ENCODE measurements at places on chromosomes 1 and 21.

DNA sequence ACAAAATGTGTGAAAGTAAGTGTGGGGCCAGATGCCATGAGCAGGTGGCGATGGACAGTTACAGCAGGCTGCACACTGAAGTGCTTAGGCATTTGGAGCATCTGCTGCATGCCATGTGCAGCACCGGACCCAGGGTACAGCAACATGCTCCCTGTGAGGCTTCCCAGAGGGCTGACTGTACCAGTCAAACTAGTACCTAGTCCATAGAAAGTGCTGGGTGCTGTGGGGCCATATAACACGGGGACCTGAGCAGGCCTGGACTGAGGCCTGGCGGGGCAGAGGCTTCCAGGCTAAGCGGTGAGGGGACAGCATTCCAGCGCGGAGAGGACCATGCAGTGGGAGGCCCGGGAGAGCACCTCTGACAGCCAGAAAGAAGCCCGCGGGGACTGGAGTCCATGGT lies 29.9 kb upstream of the PKP1 start:
- no peak for DNase-seq

- no peak for DNase-seq
These were observed 19.8 kb downstream of the ATP1B1 start for GRCh38 chr1:169126335-169126734.

- DNase-seq: no peak
These were observed 30.5 kb upstream of the ZBTB8A start for GRCh38 chr1:32508761-32509160.

DNA sequence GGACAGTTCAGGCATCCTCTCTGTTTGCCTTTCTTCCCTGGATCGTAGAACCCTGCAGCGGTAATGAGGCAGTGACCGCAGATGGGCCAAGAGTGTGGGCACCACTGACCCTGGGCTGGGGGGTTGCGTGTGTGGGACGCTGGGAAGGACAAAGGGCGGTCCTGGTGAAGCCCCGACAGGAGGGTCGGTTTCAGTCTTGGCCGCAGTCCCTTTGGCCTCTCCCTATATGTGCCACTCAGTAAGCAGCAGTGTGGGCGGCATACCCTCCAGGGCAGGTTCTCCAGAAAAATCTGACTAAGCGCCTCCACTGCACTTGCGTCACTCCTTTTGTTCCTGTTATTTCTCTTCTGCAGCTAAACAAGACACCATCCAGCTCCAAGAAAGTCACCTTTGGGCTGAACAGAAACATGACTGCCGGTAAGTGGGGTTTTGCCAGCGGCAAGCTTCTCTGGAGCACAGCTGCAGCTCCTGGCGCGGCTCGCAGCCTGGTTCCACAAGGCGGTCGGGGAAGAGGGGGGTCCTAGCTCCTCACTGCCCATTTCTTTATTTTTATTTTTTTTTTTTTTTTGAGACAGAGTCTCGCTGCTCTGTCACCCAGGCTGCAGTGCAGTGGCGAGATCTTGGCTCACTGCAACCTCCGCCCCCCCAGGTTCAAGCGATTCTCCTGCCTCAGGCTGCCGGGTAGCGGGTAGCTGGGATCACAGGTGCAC lies 27.7 kb upstream of the PDXK start:
- DNase-seq: no peak

- no peak for DNase-seq
These were observed 455.1 kb upstream of the VAMP3 start for GRCh38 chr1:7315946-7316345.

- DNase-seq: no peak
These were observed at the start of gene KIRREL1 for GRCh38 chr1:157993147-157993917. Gene KIRREL1, plus strand, starts transcription at chr1:157993645. Its CDS starts 32 bp downstream, at chr1:157993677.

DNA sequence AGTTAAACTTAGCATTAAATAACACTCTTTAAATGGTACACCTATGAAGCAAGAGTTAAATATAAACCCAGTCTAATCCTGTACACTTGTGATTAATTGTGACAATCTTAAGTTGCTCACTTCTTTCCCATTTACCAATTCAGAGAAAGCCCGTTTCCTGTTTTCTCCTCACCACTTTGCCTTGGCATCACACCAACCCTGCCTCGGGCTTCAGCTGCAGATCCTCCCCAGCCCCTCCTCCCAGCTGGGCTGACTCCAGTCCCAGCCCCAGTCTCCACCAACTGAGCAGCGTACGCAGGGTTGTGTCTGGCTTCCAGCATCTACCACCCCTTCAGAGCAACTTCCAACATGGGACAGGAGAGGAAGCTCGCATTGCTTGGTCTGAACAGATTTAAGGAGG lies 4.1 kb downstream of the PYCR2 start:
- no peak for DNase-seq

DNA sequence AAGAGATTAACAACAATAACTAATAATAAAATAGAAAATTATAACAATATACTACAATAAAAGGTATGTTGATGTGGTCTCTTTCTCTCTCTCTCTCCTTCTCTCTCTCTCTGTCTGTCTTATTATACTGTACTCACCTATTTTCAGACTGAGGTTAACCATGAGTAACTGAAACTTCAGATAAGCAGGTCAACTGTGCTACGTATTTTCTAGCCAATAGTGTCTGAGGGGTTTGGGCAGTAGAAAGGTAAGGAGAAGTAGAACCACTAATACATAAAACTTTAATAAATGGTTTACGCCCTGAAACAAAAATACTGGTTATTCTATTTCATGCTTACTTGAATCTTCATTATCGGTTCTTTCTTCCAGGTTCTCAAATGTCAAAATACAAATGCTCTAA lies 71.0 kb upstream of the LRRC53 start:
- DNase-seq: no peak

DNA sequence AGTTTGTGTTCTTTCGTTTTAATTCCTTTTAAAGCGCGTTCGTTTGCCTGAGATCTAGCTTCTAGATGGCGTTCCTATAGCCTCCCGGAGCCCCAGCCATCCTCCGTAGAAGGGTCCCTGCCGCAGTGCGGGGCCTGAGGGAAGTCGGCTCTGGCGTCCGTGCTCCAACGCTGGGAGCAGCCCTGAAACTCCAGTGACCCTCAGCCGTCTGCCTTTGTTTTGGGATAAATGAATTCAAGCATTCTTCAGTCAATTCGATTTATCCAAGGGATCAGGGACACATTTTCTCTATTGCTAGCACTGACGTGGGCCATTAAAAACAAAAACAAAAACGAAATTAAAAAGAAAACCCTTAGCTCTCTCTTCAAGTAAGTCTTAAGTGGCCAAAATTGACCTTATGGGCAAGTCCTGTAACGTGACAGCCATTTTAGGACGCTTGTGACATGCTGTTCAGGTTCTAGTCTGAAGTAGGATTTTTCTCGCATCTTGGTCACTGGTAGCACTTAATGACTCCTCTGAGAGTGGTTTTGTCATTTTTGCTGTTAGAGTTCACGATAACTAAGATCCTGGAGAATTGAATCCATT lies 742 bp upstream of the HSPA13 start:
- DNase-seq: no peak

DNA sequence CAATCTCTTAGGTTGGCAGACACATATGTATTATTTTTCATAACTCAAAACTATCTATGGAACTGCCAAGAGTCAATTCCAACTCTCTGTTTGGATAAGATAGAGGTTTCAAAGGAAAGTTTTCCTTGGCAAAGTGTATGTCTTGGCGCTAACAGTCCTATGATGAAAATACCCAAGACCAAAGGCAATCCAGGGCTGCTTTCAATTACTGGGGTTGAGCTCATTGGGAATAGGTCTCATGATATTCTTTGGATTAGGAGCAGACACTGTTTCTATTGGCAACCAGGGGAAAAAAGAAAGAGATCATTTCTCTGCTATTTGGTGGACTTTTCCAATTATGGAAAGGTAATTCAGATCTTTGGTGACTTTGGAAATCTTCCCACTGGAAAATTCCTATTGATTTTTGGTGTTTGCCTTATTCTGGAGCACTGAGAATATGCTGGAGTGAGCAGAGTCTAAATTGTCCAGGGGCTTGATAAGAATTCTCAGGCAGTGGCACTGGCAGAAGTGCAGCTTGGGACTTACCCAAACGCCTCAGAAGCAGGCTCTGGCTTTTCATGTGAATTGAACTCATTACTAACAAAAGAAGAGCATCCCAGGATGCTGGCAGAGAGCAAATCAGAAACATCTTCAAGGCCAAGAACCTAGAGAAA lies 20.4 kb upstream of the PLXNA2 start:
- no peak for DNase-seq

- DNase-seq: no peak
These were observed 3.2 kb upstream of the MYOC start for GRCh38 chr1:171655746-171656116.
